SHP77 treated with DMSO at 0.1 percent for 48 hours (cell line): ENCODE measurements at places on chromosomes 3 and 15.

DNA sequence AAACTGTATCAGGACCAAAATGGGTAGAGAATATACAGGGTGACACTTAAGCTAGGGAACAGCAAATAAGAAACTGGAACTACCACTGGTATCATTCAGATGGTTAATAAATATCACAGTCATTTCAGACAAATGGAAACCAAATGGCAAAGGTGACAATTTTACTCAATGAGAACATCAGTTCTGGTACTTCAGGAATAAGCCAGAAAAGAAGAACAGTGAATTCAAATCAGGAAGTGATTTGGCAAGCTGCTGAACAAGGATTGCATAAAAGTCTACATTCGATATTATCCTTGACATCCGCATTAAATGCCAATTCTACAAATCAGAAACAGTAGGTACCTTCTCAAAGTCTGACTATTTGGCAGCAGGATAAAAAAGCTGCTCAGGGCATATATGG is 23.5 kb upstream of the STIMATE start:
- DNase-seq: no peak

- DNase-seq: no peak
Measured at GRCh38 chr3:26145769-26146168, 355.9 kb downstream of the OXSM start.

DNA sequence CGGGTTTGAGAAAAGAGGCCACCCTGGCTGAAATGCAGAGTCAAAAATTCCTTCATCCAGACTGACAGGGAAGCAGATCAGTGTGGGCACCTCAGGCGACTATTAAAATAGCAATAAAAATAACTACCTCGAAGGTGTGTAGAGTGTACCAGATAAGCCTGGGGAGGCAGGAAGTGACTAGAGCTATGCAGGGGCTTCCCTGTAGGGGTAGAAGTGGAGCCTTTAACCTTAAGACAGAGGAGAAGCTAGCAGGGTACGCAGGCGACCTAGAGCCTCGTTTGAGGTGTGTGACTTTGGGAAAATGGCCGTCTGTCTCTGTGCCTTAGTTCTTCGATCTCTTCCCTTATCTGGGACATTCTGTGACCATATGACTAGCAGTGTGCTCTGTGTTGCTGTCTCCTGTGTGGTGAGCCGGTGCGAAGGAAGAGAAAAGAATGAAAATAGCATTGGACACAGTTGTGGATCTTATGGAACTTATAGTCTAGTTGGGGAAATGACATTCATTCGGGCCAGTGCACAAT is 17.6 kb downstream of the BHLHE40 start:
- DNase-seq: no peak

- DNase-seq: no peak
Measured at GRCh38 chr3:187064210-187065115, 74.8 kb downstream of the RPL39L start.

GRCh38 chr3:185988080-185988815 is 50.4 kb upstream of the TRA2B start:
- DNase-seq: no peak

DNA sequence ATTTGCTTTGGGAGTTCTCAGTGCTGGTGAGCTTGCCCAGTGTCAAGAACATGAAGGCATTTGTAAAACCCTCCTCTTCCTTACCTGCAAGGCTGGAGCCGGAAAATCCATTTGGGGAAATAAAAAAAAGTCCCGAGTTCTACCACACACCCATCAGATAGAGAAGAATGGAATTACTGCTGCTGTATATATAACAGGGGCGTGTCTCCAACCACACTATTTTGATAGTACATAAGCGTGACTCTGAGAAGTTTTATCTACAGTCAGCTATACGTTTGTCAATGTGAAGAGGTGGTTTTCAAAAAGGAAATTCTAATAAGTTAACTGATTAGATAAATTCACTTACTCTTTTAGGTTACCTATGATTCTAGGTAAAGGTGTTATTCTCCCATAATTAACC is 1.3 kb upstream of the CPA3 start:
- no peak for DNase-seq

DNA sequence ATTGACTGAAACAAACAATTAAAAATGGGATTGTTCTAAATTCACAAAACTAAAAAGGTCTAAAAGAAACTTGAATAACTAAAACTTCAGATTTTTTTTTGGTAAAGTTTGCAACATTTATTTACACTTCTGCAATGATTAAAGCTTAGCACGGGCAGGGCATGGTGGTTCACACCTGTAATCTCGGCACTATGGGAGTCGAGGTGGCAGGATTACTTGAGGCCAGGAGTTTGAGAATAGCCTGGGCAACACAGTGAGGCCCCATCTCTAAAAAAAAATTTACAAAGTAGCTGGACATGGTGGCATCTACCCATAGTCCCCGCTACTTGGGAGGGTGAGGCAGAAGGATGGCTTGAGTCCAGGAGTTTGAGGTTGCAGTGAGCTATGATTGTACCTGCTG is 31.6 kb downstream of the TLNRD1 start:
- no peak for DNase-seq

DNA sequence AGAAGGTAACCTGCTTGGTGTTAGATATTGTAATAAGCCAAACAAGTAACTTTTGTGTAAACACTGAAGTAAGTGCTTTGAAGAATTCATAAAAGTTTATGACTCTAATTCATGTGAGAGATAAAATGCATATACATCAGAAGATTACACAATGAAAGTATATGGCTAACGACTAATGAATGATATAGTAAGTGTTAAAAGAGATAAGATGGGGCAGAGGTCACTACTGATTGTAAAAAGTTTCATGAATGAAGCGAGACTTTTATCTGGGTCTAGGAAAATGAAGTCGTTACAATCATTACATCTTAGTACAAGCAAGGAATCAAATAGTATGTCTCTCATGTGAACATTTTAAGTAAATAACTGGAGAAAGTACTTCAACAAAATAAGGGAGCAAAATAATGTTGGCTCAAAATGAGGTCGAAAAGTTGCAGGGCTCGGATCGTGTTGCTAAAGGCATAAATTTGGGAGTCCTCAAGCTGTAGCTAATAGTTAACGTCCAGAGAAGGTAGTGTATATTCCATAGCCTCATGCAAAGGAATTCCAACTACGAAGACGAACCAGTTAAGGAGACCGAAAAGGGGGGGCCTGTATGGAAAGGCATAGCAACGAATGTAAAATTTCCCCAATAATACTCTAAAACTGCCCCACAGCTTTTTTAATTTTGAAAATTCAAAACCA is 984 bp upstream of the DUT start:
- DNase-seq: no peak

- no peak for DNase-seq
Measured at GRCh38 chr15:68707386-68707785, 113.3 kb downstream of the ANP32A start.

DNA sequence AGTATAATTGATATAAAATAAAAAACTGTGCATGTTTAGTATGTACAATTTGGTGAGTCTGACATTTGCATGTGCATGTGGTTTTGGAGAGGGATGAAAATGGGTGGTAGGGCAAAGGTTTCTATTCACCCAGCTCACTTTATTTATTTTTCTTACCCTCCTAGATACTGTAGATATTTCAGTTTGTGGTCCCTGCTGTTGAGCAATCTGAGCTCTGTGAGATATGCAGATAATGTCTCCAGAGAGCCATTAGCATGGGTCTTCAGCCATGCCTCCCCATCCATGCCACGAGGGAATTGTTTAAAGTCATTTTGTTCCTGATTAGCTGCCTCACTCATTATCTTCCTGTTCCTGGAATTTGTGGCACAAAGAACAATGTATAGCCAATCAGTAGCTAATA is 44.4 kb upstream of the B3GALNT1 start:
- DNase-seq: no peak

GRCh38 chr3:116440196-116440595 is 5.1 kb downstream of the LSAMP start:
- DNase-seq: no peak

DNA sequence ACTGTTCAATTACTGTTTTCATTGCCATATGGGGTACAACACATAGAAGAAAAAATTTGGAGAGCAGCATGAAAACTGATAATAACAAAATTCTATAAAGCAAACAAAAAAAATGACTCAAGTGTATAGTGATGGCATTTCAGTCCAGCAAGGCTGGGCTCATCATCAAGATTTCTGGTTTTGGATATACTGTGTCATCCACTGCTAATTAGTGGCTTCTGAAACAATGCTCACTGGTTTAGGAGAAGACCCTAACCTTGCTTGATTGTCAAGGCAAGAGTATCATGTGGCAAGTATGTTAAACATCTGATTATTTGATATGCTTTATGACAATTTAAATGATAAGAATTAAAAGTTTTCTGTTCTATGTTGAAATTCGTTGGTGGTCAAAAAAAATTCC is 96.9 kb downstream of the RFX7 start:
- no peak for DNase-seq

- no peak for DNase-seq
Measured at GRCh38 chr3:152321955-152322377, 53.2 kb downstream of the MBNL1 start.

- DNase-seq: no peak
Measured at GRCh38 chr15:88938802-88939485, 25.8 kb upstream of the MFGE8 start.

DNA sequence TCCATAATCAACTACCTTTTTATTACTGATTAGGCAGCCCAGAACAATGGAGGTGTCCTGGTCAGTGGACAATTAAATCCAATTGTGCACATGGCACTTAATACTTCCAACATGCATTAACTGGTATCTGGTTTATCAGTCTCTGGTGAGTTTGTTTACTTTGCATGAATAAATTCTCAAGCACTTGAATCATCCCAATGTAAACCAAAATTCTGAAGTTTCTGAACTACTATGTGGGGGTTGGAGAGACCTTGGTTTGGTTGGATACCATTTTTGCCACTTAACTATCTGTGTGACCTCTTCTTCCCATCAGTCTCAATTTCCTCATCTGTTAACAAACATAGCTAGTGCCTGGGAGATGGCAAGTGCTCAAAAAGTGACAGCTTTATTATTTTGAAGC is 70.5 kb upstream of the MAP4 start:
- DNase-seq: no peak

DNA sequence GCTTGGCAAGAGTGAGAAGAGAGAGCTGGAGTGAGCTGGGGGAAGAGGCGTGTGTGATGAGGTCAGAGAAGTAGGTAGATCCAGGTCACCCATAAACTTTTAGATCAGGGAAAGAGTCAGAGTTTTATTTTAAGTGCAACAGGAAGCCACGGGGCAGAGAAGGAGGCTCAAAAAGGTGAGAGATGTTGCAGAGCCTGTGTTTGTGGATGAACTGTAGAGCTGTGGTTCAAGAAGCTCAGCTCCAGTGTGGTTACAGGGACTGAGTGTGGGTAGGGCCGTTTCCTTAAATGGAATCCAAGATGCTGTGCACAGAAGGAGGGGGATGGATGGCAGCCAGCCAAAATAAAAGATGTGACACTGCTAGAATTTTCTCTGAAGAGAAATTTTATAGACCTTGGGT is 337.2 kb downstream of the SATB1 start:
- DNase-seq: no peak

DNA sequence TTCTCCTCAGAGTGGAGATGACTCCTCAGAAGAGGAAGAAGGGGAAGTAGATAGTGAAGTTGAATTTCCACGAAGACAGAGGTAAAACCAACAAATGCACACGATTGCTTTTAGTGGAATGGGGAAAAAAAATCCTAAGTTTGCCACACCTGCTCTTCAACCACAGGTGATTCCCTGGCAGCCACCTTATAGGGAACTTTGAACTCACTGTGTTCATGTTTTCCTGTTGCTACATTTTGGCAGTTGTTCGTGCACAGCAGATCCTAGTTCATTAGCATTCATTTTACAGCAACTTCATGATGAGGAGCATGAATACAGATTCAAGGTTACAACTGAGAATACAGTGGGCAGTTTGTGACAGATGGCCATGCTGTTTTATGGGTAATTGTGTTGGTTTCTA is 21.5 kb downstream of the TMEM41A start:
- DNase-seq: no peak

GRCh38 chr3:142863010-142863817 is 25.7 kb downstream of the PCOLCE2 start:
- DNase-seq: no peak

- no peak for DNase-seq
Measured at GRCh38 chr15:29888646-29889045, 66.4 kb upstream of the TJP1 start.

- DNase-seq: no peak
Measured at GRCh38 chr3:107412376-107412775, 35.1 kb downstream of the CCDC54 start.

DNA sequence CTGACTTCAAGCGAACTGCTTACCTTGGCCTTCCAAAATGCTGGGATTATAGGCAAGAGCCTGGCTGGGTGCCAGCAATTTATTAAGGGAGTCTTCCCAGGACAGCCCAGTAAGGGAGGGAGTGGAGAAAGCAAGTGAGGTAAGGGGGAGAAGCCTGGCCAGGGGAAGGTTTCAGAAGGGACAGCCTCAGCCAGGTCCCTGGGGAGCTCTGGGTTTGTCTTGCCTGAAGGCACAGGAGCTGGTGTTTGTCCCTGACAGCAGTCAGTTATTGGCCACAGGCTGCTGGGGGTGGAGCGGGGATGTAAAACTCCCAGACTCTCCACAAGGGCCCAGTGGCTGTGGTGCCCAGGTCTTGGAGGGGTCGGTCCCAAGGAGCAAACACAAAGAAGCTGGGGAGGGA is 33.0 kb upstream of the CDCP1 start:
- no peak for DNase-seq

DNA sequence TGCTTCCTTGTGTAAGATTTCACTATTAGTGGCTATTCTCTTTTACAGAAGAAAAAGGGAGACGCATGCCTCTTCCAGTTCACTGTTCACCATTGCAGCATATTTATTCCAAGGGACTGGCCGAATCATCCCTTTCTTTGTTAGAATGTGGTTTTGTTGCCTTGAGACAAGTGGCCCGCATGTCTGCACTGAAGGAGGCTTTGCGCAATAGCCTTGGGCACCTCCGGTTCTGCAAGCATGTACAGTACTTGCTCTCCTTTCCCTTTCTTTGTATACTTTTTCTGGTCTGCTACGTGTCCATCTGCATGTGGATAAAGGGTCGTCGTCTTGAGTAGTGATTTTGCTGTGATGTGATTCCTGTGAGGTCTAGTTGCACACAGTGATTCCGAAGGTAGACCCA is 43.0 kb downstream of the FLNB start:
- no peak for DNase-seq

DNA sequence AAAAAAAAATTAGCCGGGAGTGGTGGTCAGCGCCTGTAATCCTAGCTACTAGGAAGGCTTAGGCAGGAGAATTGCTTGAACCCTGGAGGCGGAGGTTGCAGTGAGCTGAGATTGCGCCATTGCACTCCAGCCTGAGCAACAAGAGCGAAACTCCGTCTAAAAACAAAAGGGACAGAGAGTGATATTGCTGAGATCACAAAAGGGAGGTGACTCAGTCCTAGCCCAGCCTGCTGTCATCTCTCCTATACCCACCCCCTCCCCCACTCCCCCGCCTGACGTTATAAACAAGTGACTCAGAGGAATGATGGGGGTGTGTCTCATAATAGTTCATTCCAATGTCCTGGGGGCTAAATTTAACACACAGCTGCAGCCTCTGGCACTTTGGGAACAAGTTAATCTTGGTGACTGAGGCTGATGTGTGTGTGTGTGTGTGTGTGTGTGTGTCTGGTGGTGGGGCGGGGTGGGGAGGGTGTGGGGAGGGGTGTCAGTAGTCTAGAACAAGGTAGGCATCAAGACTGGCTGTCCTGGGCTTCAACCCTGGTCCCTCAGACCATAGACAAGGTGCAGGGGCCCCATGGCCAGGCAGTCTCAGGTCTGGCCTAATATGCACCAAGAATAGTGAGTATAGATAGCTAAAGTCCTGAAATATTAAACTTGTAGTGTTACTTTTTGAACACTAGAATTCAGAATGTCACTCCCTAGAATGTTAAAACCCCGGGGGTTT is 1.3 kb upstream of the KLHL40 start:
- no peak for DNase-seq
